ENCODE measurements at places on chromosomes 13 and 19. TPM values are rescaled to one million over a fixed set of nuclear protein-coding genes. Genes with fewer than 3 reads are reported as not detected.

DNA sequence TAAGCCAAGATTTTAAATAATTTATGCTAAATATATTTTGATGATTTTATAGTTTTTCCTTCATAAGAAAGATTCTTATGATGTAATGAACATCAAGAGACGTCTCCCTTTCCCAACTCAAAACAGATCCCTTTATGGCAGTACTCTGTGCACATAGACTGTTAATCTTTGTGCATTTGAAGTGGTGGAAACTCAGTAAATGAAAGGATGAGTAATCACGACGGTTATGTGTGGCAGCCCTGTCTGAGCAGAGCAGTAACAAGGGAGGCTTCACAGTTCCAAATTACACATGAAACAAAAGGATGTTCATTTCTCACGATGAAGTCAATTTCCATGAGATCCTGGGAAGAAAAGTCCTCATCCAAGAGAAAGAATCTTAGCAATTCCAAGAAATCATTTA, 498.1 kb downstream of the KLF5 start:
- no peak for DNase-seq

Gene KLHL1
- not detected for total RNA-seq

GRCh38 chr13:113417836-113418721, 35.2 kb downstream of the ADPRHL1 start:
- no peak for DNase-seq

DNA sequence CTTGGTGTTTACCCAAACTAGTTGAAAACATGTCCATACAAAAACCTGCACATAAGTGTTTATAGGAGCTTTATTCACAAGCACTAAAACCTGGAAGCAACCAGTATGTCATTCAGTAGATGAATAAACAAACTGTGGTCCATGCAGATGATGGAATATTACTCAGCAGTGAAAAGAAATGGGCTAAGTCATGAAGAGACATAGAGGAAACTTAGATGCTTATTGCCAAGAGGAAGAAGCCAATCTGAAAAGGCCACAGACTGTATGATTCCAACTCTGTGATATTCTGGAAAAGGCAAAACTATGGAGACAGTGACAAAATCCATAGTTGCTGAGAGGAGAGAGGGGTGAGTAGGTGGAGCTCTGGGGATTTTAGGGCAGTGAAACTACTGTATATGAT, 38.8 kb upstream of the MCF2L start:
- DNase-seq, result no peak

DNA sequence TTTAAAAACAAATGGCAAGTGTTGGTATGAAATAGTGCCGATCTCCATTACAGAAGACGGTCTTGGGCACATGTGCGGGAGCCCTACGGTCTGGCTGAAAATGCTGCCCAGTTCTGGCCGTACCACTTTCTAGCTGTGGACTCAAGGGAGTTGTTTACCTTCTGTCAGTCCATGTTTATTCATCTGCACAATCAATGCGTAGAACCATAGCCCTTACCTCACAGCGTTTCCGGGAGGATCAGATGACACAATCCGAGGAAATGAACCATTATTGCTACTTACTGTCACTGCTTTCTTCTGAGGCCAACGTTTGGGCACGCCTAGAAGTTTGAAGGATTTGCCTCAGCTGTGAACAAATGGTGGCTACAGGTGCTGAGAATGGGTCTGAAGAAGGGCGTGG, 31.2 kb downstream of the GADD45B start:
- peak; percentile 58 for DNase-seq

GRCh38 chr13:44989941-44990340, 603 bp downstream of the GPALPP1 start:
- peak; percentile 6 for DNase-seq

Gene ARRDC5
- total RNA-seq, result not detected

Gene TMPRSS9
- total RNA-seq, result not detected

Gene CNN1
- total RNA-seq, result 520 TPM

DNA sequence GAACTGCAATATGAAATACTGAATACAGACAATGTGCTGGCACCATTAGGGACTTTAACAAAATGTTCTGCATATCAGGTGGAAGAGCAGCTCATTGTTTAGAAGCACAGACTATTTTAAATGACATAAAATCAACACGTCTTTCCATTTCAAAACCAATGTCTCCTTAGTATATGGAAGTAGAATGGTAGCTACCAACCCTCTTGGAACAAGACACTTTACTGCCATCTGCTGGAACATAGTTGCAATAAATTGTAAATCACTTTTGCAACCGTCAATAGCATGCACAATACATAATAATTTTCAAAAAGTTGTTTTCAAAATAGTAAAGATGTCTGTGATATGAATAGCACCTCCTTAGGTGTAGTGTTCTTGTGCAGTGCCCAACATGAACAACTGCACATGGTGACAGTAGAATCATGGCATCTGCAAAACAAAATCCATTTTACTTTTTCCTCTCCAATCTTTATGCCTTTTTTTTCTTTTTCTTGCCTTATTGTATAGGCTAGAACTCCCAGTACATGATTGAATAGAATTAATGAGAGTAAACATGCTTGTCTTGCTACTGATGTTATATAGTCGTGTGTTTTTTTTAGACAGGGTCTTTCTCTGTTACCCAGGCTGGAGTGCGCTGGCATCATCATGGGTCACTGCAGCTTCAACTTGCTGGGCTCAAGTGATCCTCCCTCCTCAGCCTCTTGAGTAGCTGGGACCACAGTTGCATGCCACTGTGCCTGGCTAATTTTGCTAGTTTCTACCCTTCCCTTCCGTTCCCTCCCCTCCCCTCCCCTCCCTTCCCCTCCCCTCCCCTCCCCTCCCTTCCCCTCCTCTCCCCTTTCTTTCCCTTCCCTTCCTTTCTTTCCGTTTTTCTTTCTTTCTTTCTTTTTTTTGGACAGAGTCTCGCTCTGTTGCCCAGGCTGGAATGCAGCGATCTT, 7.8 kb upstream of the LYPD5 start:
- DNase-seq, result peak; percentile 61

- DNase-seq, result no peak
Observed at GRCh38 chr19:50493171-50493570, 16.5 kb upstream of the GARIN5A start.

DNA sequence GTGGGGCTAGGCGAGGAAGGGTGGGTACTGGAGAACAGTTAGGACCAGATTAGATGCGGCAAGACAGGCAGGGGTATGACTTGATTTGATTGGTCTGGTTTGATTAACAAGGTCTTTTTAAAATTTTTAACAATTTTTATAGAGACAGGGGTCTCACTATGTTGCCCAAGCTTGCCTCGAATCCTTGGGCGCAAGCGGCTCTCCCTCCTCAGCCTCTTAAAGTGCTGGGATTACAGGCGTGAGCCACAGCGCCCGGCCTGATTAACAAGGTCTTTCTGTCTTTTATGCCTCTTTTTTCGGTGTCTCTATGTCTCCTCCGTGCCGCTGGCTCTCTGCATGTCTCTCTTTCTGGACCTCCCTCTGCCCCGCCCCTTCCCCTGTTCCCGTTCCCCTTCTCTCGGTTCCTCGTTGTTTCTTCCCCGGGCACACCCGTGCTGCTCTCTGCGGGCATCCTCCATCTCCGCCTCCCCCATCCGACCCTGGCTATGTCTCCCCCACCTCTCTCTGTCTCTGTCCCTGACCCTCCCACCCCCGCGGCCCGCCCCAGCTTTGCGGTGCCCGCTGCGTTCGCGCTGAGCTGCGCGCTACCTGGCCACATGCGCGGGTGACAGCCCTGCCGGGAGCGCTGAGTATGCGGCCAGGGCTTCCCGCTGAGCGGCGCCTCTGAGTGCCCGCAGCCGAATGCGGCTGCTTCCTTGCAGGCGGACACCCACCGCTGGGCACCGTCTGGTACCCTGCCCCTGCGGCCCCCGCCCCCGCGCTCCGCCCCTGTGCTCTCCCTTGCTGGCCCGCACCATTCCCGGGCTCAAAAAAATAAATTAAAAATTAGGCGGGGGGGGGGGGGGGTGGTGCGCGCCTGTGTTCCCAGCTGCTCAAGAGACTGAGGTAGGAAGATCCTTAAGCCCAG, 8.1 kb upstream of the SDHAF1 start:
- DNase-seq, result peak; percentile 44

- no peak for DNase-seq
Observed at GRCh38 chr13:43246382-43246781, 223.0 kb downstream of the DNAJC15 start.

- no peak for DNase-seq
Observed at GRCh38 chr13:53198736-53199135, 170.1 kb downstream of the OLFM4 start.

- DNase-seq, result peak; percentile 7
Observed at GRCh38 chr13:96822895-96823294, 171.4 kb downstream of the OXGR1 start.

Gene ZGLP1
- 9.3 TPM for total RNA-seq

Data from cardiac muscle cell (in vitro differentiated cells and primary cell).